ENCODE measurements at places on chromosomes 5 and 9.

DNA sequence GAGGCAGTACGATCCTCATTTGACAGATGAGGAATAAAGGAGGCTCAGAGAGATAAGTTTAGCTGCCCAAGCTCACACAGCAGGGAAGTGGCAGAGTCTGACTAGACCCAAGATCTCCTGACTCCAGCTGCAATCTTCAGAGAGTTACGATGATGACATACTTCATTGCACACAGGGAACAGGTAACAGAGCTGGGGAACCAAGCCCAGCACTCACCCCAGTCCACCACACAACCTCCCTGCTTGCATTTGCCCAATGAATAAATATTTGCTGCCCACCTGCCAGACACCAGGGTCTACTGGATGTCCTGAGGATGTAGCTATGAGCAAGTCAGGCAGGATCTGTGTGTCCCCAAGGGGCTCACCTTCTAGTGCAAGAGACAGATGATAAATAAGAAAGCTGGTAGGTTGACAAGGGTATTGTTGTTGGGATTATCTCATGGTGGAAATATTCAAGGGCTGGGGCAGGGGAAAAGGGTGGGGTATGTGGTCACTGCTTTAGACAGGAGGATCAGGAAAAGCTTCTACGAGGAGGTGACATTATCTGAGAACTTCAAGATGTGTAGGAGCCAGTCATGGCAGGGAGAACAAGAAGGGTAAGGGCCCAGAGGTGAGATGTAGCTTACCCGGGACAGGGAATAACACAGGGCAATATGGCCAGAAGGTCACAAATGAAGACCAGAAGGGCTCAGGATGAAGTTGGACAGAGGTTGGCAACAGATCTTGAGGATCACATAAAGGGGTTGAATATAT is 28.6 kb upstream of the CPEB4 start:
- no peak for DNase-seq

- no peak for DNase-seq
Observed at GRCh38 chr5:130331332-130331731, 427.1 kb downstream of the CHSY3 start.

- DNase-seq = no peak
Observed at GRCh38 chr9:33404788-33405362, 2.5 kb upstream of the AQP7 start.

- DNase-seq = no peak
Observed at GRCh38 chr5:29170599-29170998, 2022.9 kb upstream of the CDH6 start.

- no peak for DNase-seq
Observed at GRCh38 chr5:34571677-34572041, 84.5 kb upstream of the RAI14 start.

DNA sequence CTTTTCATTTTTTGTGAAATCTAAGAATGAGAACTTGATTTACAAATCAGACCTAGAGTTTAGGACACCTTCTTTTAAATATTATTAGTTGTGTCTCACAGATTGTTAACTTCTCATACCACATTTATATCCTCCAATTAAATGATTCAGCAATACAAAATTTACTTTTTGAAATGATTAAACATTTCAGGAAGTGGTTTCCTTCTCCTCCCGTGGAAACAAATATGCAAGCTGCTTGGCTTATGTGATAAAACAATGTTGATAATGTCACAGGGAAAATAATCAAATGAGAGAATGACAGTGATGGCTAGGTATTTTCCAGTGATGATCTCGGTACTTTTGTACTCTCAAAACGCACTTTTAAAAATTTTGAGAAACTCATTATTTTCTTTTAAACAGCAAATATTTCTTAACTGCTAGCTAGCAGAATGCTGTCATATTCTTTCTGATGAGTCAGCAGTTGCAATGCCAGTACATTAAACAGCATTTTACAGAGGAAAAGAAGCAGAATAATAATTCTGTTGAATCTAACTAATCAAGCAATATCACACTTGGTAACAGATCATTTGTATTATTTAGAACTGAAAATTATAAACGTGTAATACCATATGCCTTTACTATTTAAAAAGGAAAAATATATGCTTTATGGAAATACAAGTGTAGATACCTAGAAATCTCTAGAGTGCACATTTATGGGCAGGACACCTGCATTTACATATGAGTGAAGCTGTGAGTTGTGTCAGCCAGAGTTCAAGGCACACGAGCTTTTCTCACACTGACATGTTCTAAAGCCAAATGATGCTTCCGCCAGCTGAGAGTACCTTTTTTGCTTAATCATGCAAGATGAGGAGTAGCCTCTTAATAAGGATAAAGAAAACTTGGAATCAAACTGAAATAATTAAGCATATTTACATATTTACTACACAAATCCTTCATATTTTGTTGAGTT is 53.6 kb upstream of the CDH18 start:
- no peak for DNase-seq

DNA sequence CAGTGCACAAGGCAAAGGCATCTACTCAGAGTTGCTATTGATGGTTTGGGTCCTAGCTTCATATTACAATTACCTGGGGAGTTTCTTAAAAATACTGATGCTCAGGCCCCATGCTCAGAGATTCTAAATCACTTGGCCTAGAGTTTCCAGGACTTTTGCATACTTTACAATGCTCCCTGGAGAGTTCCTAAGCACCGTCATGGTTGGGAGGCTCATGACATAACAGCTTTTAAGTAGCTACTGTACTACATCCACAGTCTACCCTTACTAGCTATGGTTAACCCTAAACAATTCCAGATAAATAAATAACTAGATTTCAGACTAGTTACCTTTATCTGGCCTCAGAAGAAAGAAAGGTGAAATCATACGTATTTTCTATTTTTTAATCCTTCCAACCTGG is 414.4 kb downstream of the PDE4D start:
- no peak for DNase-seq

DNA sequence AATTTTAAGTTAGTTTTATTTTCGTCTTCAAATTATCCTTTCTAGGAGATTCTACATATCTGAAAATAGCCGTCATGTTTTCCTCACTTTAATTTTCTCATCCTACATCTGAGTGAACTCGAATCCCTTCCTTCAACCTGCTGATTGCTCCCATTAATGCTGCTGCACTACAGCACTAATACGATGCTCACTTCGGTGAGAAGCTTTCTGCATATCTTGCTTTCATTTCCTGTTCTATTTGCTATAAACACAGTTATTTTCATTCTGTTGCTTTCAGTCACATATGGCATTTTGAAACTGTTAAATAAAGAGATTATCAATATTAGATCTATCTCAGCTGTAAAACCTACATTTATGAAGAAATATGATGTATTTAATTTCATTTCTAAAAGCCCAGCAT is 749.2 kb downstream of the EFNA5 start:
- no peak for DNase-seq

DNA sequence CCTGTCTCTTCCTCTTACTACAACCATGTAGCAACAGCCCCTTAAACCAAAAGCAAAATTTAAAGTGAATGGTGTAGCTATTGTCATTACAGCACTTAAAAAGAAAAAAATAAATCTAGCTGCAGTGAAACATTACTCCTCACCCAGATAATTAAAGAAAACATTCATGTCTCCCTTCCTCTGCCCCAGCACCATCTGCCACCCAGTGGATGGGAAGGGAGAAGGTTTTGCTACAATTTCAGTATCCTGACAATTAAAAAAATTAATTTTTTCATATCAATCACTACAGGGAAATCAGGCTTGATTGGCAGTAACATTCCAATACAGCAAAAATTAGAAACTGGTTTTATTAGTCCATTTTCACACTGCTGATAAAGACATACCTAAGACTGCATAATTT is 147.4 kb upstream of the PUM3 start:
- no peak for DNase-seq

Data from activated T-cell treated with anti-CD3 and anti-CD28 coated beads, Interleukin-2, amount 50 U/mL, for 48 hours (primary cell).